ENCODE measurements at places on chromosomes 1 and 21. TPM values are rescaled to one million over a fixed set of nuclear protein-coding genes. Genes with fewer than 3 reads are reported as not detected.

Gene OR2T11
- not detected for total RNA-seq

Gene ACTL8
- not detected for total RNA-seq

Gene SMCP
- total RNA-seq = not detected

Gene ATG4C
- 18.0 TPM for total RNA-seq

Gene MMP23B
- 56.7 TPM for total RNA-seq

Gene RCSD1
- 12.2 TPM for total RNA-seq

Gene ADORA3
- 10.8 TPM for total RNA-seq

Gene HSPG2
- 434 TPM for total RNA-seq

Gene SLC2A5
- 1.4 TPM for total RNA-seq

Gene CELF3
- total RNA-seq = not detected

Gene CDCA8
- 3.4 TPM for total RNA-seq

Gene CLCA2
- 0.38 TPM for total RNA-seq

Gene CR1
- total RNA-seq = 6.9 TPM

Gene RHD
- 0.44 TPM for total RNA-seq

Gene KCNH1
- 0.08 TPM for total RNA-seq
